ENCODE measurements at places on chromosomes 3 and 15.

DNA sequence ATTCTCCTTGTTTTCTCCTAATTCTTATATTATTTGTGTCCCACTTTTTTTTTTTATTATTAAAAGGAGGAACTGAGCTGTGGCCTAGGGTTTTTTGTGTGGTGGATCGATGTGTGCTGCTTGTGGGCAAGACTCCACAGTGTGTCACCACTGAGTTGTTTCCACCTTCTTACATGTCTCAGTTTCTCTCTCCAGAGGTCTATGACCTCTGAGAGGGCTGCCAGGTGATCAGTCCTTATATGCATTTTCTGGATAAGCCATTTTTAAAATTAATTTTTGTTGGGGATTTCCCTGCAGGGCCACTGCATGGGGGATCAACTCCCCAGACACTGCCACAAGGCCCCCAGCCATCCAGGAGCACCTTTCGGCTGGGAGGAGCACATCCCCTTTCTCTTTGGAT is 27.8 kb downstream of the IQCF6 start:
- DNase-seq: no peak

- DNase-seq: no peak
Observed at GRCh38 chr3:168269001-168269400, 173.3 kb upstream of the GOLIM4 start.

GRCh38 chr15:71962537-71962936 is 152.2 kb downstream of the NR2E3 start:
- no peak for DNase-seq

- no peak for DNase-seq
Observed at GRCh38 chr3:10169000-10169496, 4.3 kb downstream of the IRAK2 start.

GRCh38 chr3:116020495-116020894 is 397.2 kb downstream of the GAP43 start:
- no peak for DNase-seq

- no peak for DNase-seq
Observed at GRCh38 chr15:89178307-89178977, 42.9 kb downstream of the RLBP1 start.

- DNase-seq: no peak
Observed at GRCh38 chr3:16447135-16447534, 66.4 kb downstream of the RFTN1 start.

- DNase-seq: no peak
Observed at GRCh38 chr3:42024591-42025351, 62.9 kb upstream of the ULK4 start.

All from colonic mucosa (tissue), 4 donors.